OCI-LY7 (cell line): ENCODE measurements at places on chromosomes 6 and 20. TPM values are rescaled to one million over a fixed set of nuclear protein-coding genes. Genes with fewer than 3 reads are reported as not detected.

The NKX2-2 gene
- not detected in 2 replicates for total RNA-seq

The LBP gene
- total RNA-seq = not detected in 2 replicates

The HRH3 gene
- not detected in 2 replicates for total RNA-seq

The F13A1 gene
- 0.63 and 1.1 TPM in 2 replicates for total RNA-seq

The MKKS gene
- total RNA-seq = 5.6 and 5.9 TPM in 2 replicates

The GTSF1L gene
- 3.3 and 4.0 TPM in 2 replicates for total RNA-seq

The KHDC1L gene
- not detected in 2 replicates for total RNA-seq

The DUSP15 gene
- 0.61 TPM in 1 of 2 replicates, not detected in the other for total RNA-seq

The FYN gene
- 92.9 and 109 TPM in 2 replicates for total RNA-seq

DNA sequence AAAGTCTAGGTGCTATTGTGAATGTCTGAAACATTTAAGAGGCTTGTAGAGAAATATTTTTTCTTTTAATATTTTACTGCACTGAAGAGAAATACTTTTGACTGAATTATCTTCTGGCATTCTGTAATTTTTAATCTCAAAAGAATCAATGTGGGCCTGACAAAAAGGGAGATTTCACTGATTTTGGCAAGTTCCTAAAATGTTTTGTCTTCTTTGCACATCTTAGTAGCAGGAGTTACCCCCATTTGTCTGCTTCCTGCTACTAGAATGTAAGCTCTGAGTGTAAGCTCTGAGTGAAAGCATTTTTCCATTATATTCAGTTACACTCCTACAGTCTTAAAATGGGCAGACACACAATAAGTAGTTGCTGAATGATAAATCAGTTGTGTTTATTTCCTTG lies 31.1 kb downstream of the HDAC2 start:
- DNase-seq = no peak

- DNase-seq = no peak
Measured at GRCh38 chr6:98146656-98147055, 687.7 kb upstream of the POU3F2 start.

DNA sequence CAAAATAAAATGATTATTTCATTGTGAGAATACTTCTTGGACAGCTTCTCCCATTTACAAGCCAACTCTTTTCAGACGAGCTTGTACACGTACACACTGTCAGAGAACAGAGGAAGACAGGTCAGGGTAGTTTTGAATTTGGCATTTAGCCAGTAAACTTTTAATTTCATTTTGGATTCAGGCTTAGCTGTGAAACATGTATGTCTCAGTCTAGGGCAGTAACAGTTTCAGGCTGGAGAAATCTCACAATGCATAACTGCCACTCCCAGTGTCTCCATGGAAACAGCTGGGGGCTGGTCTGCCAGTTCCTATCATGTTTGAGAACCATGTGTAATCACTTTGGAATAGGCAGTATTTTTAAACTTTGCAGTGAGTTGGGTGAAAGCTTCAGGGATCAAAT lies 22.0 kb upstream of the QKI start:
- DNase-seq = no peak

GRCh38 chr6:116535109-116535508 lies 10.4 kb downstream of the TRAPPC3L start:
- DNase-seq = no peak

DNA sequence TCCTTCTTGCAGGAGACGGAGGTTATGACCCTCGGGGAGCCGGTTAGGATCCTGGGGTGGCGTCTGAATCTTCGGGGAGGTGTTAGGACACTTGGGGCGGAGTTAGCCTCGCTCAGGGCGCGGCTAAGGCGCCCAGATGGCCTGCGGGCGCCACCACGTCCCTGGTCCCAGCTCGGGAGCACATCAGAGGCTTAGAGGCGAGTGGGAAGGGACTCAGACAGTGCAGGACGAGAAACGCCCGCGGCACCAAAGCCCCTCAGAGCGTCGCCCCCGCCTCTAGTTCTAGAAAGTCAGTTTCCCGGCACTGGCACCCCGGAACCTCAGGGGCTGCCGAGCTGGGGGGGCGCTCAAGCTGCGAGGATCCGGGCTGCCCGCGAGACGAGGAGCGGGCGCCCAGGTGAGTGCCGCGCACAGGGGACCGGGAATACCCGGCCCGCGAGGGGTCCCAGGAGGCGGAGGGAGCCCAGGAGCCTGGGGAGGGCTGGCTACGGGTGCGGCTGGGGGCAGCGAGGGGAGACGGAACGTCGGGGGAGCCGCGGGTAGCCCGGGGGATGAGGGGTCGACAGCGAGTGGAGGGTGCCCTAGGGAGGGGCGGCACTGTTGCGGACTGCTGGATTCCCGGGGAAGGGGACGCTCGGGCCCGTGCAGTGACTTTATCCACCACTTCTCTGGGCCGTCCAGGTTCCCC lies at the start of gene HCK:
Gene HCK, plus strand, starts transcription at position 153 of the 688 bp plus-strand sequence.
- DNase-seq = no peak

- no peak for DNase-seq
Measured at GRCh38 chr6:50698546-50698945, 14.8 kb upstream of the TFAP2D start.

GRCh38 chr6:109008537-109009235 lies 86.0 kb downstream of the SESN1 start:
- DNase-seq = peak; percentile 33

- DNase-seq = peak; percentile 83
Measured at GRCh38 chr6:148746363-148747144, at the start of gene UST. TSS of gene UST (plus strand) at chr6:148747030. CDS start at chr6:148747431, 401 bp downstream.

GRCh38 chr6:154925130-154925529 lies 70.0 kb upstream of the TIAM2 start:
- no peak for DNase-seq

GRCh38 chr20:16675001-16675564 lies 54.7 kb upstream of the SNRPB2 start:
- DNase-seq = no peak

GRCh38 chr6:1263039-1263849 lies 48.7 kb upstream of the FOXQ1 start:
- no peak for DNase-seq

DNA sequence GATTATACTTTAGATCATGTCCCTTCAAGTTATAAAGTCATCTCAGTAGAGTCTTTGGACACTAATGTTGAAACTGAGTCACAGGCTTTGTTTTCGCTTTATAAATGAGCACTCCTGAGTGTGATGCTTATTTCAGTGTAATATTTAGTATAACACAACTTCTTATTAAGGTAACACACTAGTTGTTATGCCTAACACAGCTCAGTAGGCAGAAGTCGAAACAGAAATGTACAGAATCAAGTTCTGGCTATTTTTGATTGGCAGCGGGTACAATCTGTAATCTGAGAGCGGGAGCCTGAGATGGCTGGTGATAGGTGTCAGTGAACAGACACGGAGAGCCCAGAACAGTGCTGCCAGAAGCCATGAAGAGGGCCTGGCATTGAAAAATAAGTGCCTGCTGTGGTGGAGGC lies 11.4 kb downstream of the HECA start:
- no peak for DNase-seq

DNA sequence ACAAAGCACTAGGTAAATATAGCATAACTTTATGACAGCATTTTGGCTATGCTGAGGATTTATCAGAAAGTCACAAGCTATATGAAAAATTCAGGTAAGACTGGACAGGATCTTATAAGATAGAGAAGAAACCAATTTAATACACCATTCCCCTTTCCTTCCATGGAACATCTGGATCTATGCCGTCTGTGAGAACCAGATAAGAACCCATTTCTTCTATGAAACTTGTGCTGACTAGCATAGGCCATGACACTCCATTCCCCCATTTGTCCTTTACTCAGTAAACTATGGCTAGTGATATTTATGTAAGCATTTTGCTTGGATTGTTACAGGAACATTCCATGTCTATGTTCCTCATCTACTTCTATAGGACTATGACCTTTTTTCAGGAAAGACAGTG lies 437.7 kb downstream of the ADGRB3 start:
- DNase-seq = no peak

DNA sequence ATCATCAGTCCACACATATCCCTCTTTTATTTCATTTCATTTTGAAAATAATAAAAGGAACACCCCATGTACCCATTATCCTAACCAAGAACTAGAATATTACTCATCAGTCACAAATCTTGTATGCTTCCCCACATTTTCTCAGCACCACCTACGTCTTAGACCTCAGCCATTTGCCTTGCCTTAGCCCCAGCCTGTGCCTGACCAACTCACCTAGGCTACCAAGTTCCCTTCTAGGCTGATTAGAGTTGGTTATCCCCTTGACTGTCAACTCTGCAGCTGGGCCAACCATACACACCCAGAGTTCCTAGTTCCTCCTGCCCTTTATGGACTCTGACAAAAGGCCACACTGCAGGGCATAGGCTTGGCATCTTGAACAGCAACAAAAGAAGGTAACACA lies 33.4 kb upstream of the IPCEF1 start:
- no peak for DNase-seq

GRCh38 chr6:157763129-157763903 lies 59.7 kb upstream of the SNX9 start:
- no peak for DNase-seq

DNA sequence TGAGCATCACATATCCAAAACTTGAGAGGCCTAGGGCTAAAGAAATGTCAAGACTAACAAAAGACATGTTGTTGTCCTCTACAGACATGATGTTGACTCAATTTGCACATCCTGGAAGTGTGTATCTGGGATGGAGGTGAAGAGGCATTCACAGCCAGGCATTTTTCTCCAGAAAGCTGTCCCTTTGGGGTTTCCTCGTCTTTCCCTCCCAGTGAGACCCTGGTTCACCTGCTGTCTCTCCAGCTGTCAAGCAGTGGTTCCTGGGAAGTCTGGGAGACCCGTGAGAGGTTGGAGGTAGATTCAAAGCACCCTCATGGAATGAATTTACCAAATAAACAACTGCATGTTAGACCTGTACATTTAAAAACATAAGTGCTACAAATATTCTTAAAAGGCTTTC lies 32.1 kb downstream of the BACH2 start:
- no peak for DNase-seq

GRCh38 chr6:33616913-33617312 lies 4.2 kb upstream of the ITPR3 start:
- no peak for DNase-seq

GRCh38 chr6:72936766-72937559 lies 288.3 kb downstream of the KHDC1L start:
- no peak for DNase-seq

DNA sequence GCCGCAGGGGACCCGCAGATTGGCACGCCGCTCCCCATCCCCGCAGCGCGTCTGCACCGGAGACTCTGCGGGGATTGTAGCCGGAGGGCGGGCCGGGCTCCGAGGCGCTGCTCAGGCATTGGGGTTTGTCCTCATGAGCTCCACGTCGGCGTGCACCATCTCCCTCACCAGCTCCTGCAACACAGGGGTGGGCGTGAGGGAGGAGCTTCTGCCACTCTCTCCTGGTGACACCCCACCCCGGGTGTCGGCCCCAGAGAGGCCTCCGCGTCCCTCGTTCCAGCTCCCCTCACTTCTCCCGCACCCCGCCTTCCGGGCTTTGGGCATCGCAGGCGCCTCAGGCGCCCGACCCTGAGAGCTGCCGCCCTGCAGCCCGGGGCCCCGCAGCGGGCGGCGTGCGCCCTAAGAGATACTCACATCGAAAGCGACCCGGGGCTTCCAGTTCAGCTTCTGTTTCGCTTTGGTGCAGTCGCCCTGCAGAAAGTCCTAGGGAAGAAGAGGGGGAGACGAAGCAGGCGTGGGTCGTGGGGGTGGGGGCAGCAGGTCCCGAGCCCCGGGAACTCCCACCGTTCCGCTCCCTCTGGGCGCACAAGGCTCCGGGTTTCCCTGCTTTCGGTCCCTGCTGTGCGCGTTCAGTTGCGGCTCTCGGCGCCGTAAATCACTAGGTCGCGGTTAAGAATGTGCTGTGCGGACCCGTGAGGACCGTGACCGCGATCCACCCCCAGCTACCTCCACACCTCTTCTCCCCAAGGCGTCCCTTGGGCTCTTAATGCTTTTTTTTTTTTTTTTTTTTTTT lies 14.5 kb downstream of the FOXC1 start:
- no peak for DNase-seq

GRCh38 chr20:41330343-41330720 lies 10.3 kb upstream of the LPIN3 start:
- no peak for DNase-seq

- DNase-seq = no peak
Measured at GRCh38 chr20:2465100-2465499, 5.5 kb downstream of the SNRPB start.

DNA sequence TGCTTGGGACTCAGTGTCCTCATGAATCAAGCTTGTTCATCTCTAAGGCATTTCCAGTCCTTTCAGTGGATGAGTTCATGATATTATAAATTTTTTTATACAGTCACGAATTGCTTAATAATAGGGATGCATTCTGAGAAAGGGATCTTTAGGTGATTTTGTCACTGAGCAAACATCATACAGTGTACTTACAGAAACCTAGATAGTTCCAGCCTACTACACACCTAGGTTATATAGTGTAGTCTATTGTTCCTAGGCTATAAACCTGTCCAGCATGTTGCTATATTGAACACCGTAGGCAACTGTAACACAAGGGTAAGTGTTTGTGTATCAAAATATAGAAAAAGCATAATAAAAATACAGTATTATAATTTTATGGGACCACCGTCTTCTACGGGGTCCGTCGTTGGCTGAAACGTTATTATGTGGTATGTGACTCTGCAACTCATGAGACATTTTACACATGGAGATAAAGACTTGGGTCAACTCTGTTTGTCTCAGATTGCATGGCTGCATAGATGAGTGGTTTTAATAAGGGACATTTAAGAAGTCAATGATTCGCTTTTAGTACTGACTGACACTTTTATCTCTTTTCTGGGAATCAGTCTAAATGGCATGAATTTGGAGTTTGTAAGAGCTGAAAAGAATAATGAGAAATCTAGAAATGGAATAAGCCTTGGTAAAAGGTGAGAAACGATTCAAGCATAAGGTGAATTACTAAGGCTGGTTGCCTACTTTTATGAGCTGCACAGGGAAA lies 33.2 kb downstream of the CLIC5 start:
- DNase-seq = no peak

GRCh38 chr20:47656318-47656717 lies 129.0 kb downstream of the SULF2 start:
- no peak for DNase-seq
